Left lung (tissue), 14 donors: ENCODE measurements at places on chromosomes 11 and 22. TPM values are rescaled to one million over a fixed set of nuclear protein-coding genes. Genes with fewer than 3 reads are reported as not detected.

MUS81 gene
- 55.0 TPM for polyA plus RNA-seq

FADS1 gene
- 26.0 TPM for polyA plus RNA-seq

MS4A6A gene
- polyA plus RNA-seq = 27.6 TPM

THY1 gene
- polyA plus RNA-seq = 28.7 TPM

C22orf15 gene
- polyA plus RNA-seq = 3.4 TPM

CCDC34 gene
- 28.6 TPM for polyA plus RNA-seq

UPK3A gene
- polyA plus RNA-seq = 0.27 TPM

DDI1 gene
- polyA plus RNA-seq = not detected

APOA5 gene
- polyA plus RNA-seq = not detected

OR51B5 gene
- 0.59 TPM for polyA plus RNA-seq

MEI1 gene
- 3.0 TPM for polyA plus RNA-seq

ENDOD1 gene
- polyA plus RNA-seq = 26.4 TPM

ARHGAP8 gene
- polyA plus RNA-seq = 47.0 TPM

AIFM3 gene
- polyA plus RNA-seq = 0.63 TPM

B3GAT1 gene
- 0.46 TPM for polyA plus RNA-seq

SGSM1 gene
- 5.3 TPM for polyA plus RNA-seq

CRYBA4 gene
- 0.41 TPM for polyA plus RNA-seq

FIBIN gene
- polyA plus RNA-seq = 4.3 TPM

TRIM6 gene
- polyA plus RNA-seq = 5.3 TPM
